ENCODE measurements at places on chromosomes 12 and 14.

DNA sequence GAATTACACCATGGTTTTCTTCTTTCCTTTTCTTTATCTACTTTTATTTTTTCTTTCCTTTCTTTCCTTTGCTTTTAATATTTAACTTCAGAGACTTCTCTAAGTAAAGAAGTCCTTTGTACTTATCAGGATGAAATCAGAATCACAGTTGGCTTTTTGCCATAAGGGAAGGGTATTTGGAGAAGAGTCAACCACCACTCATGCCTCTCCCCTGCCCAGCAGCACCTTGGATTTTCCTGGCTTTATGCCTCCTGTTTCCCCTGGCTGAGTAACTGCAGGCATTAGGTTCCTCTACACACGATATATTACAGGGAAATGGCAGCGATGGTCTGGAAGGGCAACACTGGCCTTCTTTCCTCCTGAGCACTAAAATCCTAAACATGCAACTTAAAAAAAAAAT, 266.4 kb upstream of the CAND1 start:
- DNase-seq = no peak

DNA sequence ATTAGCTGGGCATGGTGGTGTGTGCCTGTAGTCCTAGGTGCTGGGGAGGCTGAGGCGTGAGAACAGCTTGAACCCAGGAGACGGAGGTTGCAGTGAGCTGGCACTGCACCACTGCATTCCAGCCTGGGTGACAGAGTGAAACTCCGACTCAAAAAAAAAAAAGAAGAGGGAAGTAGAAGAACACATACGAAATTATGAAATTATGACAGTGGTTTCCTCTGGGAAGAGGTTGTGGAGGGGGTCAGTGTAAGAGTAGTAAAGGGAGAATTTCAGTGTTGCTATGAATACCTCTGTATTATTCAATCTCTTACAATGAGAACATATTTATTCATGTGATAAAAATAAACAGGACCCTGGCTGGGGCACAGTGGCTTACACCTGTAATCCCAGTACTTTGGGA, 24.7 kb upstream of the CSRNP2 start:
- DNase-seq = no peak

DNA sequence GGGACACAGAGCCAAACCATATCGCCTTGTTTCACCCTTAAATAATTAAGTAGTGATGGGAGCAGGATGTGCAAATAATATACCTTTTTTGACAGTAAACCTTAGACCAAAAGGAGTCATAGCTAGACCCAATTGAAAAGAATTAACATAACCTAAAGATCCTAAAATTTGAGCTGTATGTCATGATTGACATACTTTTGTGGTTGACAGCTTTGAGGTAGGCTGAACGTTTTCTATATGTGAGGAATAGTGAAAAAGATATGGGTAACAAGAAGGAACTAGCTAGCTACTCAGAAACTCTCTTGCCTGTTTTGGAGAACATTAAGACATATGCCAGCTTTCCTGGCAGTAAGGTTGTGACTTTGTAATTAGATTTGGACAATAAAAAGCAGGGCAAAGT, 320.6 kb downstream of the KCNC2 start:
- DNase-seq = no peak

DNA sequence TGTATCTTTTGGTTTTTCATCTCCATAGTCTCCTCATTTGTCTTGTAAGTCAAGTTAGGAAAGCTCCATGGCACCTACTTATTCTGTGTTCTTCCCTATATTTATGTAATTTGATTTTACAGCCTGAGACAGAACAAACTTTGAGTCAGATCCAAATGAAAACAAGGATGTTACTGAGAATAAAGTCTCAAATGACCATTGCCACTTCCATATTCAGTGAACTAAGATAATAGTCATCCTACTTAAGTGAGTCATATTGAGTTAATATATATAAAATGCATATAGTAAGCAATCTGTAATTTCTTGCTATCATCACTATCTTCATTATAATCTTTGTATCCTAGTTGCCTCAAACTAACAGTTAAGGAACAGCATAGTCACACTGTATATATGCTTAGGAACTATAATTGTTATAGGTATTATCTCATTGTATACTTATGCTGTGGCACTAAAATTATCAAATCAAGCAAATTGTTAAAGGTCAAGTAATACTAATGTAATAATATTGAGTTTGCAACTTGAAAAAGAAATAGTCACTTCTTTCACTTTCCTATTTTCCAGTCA, 30.8 kb downstream of the TMTC3 start:
- no peak for DNase-seq

GRCh38 chr14:96173636-96174475, 30.8 kb upstream of the BDKRB2 start:
- DNase-seq = no peak

Measured in CD4-positive, alpha-beta T cell treated with Interleukin-1 beta for 1 hour (primary cell).